ENCODE measurements at places on chromosomes 5 and 9.
A peak's percentile ranks its signal among the peaks of the same experiment; 100 is the strongest.

- no peak for DNase-seq
These were observed 88.8 kb downstream of the SREK1 start for GRCh38 chr5:66232706-66233445.

GRCh38 chr9:123814496-123814895, 115.4 kb downstream of the DENND1A start:
- DNase-seq, result no peak

GRCh38 chr5:179795049-179795862, 1.5 kb downstream of the LTC4S start:
- DNase-seq, result peak; percentile 44

- no peak for DNase-seq
These were observed 21.2 kb upstream of the ATOSB start for GRCh38 chr9:35136866-35137265.

DNA sequence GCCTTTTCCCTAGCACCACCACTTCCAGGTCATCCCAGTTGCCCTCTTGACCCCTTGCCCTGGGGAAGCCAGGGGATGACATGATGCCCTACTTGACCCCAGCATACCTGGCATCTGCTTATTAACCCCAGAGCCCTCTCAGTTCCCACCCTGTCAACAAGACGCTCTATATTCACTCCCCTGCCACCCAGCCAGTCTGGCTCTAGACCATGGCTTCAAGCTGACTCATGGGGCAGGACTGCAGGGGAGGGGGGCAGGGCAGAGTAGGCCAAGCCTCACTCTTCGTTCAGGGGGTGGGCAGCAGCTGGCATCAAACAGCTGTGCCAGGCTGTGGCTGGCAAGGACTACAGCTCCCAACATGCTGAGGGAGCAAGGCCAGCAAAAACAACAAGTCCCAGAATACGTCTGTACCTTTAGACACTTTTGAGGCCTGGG, 5.3 kb downstream of the ATOSB start:
- DNase-seq, result no peak

DNA sequence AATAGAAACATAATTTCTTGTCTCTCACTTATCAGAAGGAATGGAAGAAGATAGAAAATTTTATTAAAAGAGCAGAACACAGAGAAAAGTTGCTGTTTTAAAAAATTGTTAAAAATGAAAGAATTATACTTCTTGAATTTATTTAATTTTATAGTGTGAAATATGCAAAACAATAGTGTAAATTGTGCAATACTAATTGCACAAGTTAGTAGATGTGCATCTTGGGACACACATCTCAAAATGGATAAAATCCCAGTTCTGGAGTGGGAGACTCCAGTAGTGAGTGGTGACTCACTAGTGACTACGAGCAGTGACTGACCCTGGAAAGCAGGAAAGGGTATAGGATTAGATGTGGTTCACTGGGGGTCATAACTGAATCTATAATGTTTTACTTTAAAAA, 223.2 kb downstream of the MSX2 start:
- no peak for DNase-seq

- no peak for DNase-seq
These were observed 11.3 kb downstream of the SIL1 start for GRCh38 chr5:139186752-139187326.

- no peak for DNase-seq
These were observed 48.8 kb downstream of the KCNT1 start for GRCh38 chr9:135750786-135751185.

- DNase-seq, result no peak
These were observed 194.3 kb upstream of the CD180 start for GRCh38 chr5:67390935-67391334.

- DNase-seq, result no peak
These were observed 36.7 kb downstream of the ZNF618 start for GRCh38 chr9:113912816-113913215.

DNA sequence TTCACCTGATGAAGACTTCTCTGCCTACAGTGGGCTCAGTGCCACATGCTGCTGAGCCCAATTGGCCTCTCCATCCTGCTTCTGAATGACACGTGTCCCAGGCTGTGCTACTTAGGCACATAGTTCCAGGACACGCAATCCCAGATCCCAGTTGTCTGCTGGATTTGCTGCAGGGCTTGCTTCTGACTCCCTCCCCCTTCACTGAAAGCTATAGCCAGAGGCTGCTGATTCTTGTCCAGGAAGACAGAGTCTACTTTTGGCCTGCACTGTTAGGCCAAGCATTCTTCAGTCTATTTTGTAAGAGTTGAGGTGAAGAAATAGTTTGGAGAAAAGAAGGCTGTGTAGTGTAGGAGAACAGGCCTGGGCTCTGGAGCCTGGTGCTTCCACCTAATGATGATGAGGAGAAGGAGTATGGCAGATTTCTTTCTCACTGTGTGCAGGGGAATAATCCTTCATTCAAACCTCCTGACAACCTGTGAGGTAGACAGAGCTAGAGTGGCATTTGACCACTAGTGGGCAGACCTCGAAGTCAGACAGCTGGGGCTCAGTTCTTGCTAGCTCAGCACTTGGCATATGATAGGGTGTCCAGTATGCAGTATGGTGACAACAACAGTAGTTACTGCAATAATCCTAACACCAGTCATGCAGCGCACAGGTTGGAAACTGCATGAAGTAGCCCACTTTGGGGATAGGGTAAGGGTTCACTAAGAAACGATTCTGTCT, 19.5 kb upstream of the ASPN start:
- DNase-seq, result no peak

GRCh38 chr5:135887447-135887864, 8.2 kb downstream of the IL9 start:
- DNase-seq, result peak; percentile 58

DNA sequence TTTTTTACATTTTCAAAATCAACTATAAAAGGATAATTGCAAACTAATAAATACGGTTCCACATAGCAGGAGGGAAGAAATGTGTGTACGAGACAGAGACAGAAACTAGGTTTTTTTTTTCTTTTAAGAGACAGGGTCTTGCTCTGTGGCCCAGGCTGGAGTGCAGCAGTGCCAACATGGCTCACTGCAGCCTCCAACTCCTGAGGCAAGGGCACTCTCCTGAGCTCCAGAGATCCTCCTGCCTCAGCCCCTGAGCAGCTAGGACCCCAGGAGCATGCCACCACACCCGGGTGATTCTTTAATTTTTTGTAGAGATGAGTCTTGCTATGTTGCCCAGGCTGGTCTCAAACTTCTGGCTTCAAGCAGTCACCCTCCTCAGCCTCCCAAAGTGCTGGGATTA, 2.1 kb upstream of the OR2V1 start:
- no peak for DNase-seq

DNA sequence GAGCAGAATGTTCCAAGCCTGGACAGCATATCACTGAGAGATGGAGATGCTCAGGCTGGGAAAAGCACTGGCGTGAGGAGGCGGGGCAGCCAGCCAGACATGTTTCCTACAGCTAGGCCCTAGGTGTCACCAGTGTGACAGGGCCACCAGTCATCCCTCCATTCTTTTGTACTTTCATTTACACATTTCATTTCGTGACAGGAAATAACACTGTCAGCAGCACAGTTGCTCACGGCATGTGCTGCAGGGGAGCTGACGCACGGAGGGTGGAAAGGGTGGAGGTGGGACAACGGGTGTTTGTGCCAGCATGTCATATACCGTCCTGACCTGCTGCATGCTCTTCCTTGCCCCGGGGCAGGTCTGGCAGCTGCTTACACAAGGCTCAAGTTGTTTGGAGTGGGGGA, 14.8 kb upstream of the CEMIP2 start:
- peak; percentile 78 for DNase-seq

- no peak for DNase-seq
These were observed 599.6 kb upstream of the GRAMD2B start for GRCh38 chr5:125823572-125823971.

DNA sequence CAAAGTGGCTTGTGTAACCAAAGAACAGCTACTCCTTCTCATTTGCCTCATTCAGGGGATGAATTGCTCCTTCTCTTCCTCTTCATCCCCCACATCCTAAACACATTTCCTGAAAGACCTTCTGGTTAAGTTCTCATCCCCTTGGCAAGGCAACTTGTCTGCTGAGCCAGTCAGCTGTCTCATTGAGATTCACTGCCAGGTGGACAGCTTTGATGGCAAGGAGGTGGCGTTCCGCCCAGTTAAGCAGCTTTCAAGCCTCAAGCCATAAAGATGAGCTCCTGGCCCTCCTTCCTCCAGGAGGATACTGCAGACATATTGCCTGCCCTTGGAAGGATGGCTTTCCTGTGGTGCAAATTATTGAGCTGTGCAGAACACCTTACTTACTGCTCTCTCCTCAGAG, 448.6 kb upstream of the MPDZ start:
- no peak for DNase-seq

DNA sequence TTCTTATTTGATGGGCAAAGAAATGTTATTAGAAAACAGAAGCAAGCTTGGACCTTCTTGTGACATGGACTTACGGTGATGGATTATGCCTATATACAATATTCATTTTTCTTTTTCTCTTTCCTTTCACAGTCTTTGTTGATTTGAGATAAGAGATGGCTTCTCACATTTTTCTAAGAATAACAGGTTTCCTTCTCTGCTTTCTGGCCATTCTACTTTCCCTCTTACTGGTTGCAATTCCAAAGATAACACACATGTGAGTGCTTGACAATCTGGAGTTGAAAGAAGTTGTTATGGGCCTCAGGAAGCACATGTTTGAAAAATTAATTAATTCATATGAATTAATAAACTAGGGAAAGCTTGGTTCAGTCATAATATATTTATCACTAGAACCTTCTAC, 89.8 kb upstream of the RPS23 start:
- DNase-seq, result no peak

- no peak for DNase-seq
These were observed 128.2 kb downstream of the YTHDC2 start for GRCh38 chr5:113641715-113642114.

- no peak for DNase-seq
These were observed 446.9 kb downstream of the SEMA5A start for GRCh38 chr5:9098990-9099389.

GRCh38 chr9:124906966-124907365, 33.9 kb downstream of the GOLGA1 start:
- DNase-seq, result no peak

- no peak for DNase-seq
These were observed 34.9 kb upstream of the ACOT12 start for GRCh38 chr5:81428861-81429260.

DNA sequence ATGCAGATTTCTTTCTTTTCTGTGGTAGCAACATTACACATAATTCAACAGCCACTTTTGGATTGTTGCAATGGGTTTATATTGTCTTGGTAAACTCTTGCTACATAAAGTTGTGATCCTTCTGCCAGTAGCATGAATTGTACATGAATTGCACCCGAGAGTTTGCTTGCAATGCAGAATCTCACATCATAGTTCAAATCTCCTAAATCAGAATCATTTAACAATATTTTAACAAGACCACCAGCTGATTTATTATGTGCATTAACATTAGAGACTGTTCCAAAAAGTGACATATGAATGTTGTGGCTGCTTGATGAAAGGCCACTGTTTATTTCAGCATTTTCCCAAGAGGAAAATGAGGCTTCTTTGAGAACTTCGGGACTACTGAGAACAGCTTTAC, 1491.8 kb upstream of the NUDT12 start:
- no peak for DNase-seq

GRCh38 chr5:156584871-156585270, 257.9 kb downstream of the SGCD start:
- no peak for DNase-seq

DNA sequence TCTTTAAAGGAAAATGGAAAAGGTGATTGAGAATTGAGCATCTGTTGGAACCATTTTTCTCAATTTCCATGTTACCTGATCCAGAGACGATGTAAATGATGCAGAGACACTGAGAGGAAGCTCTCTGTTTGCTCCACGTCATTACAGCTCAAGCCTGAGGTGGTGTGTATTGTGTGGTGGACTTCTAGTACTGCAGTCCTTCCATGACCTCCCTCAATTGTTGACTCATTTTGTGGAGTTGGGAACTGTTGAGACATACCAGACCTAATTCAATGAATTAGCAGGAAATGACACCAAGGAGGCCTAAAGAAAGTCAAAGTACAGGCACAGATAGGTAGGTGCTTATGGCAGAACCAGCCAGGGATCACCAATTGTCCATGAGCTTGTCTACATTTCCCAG, 15.6 kb upstream of the LVRN start:
- DNase-seq, result no peak

Measured in activated naive CD8-positive, alpha-beta T cell treated with anti-CD3 and anti-CD28 coated beads, Interleukin-2, amount 10 ng/mL, durations not matched to agents 7 days and 5 days (primary cell).